Smooth muscle cell of trachea (primary cell): ENCODE measurements at places on chromosomes 1 and 21. TPM values are rescaled to one million over a fixed set of nuclear protein-coding genes. Genes with fewer than 3 reads are reported as not detected.

The VWA5B1 gene
- total RNA-seq = not detected in 2 replicates

The NADK gene
- total RNA-seq = 31.1 and 60.2 TPM in 2 replicates

The CGN gene
- total RNA-seq = not detected in 2 replicates

The FAM163A gene
- total RNA-seq = not detected in 2 replicates

The RUNX1 gene
- total RNA-seq = 16.0 and 29.9 TPM in 2 replicates

The UROD gene
- 193 and 219 TPM in 2 replicates for total RNA-seq
